ENCODE measurements at places on chromosomes 6 and 20.
A peak's percentile ranks its signal among the peaks of the same experiment; 100 is the strongest.

DNA sequence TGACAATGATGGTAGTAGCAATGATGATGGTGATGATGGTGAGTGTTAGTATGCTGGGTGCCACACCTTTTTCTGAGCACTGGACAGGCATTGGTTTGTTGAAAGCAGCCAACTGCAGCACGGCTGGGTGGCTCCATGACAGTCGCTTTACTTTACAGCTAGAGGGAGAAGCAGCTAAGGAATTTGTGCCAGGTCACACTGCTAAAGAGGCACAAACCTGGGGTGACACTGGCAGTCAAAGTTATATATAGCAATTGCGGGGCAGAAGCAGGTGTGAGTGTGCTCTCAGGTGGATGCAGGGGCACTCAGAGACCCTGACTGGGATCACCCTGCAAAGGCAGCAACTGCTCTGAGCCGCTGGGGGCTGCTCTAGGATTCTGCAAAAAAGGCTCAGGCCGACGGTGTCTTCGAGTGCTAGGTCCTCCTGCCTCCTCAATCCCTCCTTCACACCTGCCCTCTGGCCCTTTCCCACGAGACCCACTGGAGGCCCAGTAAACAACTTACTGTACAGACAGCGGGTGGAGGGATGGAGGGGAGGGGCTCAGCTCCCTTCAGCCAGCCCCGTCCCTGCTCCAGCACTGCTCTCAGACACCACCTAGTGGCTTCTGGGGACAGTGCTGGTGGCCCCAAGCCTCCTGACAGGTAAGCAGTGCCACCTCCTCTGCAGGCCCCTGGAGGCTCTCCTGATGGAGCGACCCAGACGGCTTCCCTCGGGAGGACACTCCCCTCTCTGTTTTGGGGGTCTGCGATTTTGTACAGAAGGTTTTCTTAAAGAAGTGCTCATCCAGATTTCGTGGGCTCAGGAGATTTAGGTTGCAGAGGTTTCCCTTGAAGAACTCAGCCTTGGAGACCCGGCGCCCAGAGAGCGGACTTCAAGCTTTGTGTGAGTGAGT, 4.4 kb upstream of the RPS21 start:
- DNase-seq: peak; percentile 76

DNA sequence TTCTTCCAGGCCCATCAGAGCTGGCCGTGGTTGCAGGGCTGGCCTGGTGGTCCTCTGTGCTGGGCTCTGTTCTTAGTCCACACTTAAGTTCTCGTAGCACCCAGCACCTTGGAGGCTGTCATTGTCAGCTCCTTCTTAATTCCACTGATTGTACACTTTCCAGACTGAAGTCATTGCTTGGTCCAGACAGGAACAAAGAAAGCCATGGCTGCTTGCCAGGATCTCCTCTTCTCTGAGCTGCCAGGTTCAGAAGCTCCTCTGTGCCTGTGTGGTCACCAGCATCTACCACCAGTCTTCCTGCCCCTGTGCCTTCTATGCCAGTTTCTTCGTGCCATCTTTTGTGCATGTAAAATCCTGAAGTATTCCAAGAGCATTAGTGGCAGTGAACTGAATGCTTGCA, 39.5 kb upstream of the PCMTD2 start:
- DNase-seq: peak; percentile 30

GRCh38 chr6:132280436-132280835, 120.8 kb downstream of the MOXD1 start:
- DNase-seq: no peak

DNA sequence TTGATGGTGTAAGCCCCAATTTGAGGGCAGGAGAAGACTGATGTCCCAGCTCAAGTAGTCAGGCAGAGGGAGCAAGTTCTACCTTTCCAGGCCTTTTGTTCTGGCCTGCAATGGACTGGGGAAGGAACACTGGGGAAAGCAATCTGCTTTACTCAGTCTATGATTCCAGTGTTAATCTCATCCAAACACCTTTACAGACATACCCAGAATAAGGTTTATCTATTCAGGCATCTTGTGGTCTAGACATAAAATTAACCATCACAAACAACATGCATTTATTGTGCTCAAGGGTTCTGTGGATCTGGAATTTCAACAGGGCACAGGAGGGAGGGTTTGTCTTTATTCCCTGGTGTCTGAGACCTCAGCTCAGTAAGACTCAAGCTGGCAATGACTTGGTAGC, 14.4 kb upstream of the RSPH3 start:
- DNase-seq: no peak

DNA sequence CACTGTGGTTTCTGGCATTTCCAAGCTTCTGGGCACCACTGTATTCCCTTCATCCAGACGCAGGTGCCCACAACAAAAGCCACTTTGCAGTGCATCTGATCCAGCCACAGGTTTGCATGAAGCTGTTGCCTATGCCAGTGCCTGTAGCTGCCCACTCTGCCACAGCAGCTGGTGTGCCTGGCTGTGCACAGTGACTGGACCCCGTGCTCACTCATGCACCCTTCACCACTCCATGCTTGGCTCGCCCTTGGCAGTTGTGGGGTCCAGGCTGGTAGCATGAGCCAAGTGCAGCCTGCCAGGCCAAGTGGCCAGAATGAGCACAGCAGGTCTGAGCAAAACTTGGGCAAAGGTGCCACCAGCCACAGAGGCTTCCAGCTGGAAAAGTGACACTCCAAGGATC, 42.7 kb downstream of the SEL1L2 start:
- no peak for DNase-seq

DNA sequence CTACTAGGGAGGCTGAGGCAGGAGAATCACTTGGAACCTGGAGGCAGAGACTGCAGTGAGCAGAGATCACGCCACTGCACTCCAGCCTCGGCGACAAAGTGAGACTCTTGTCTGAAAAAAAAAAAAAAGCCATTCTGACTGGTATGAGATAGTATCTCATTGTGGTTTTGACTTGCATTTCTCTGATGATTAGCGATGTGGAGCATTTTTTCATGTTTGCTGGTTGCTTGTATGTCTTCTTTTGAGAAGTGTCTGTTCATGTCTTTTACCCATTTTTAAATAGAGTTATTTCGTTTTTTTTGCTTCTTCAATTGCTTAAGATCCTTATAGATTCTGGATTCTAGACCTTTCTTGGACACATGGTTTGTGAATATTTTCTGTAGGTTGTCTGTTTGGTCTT, 103.5 kb upstream of the SIM1 start:
- DNase-seq: no peak

- no peak for DNase-seq
These were observed 67.4 kb downstream of the MOXD1 start for GRCh38 chr6:132333639-132334520.

Measured in breast epithelium (tissue), 4 donors.